ENCODE measurements at places on chromosomes 2 and 18. TPM values are rescaled to one million over a fixed set of nuclear protein-coding genes. Genes with fewer than 3 reads are reported as not detected.

ADAM17 gene
- total RNA-seq = 34.5 TPM

TDRD15 gene
- total RNA-seq = not detected

DNA sequence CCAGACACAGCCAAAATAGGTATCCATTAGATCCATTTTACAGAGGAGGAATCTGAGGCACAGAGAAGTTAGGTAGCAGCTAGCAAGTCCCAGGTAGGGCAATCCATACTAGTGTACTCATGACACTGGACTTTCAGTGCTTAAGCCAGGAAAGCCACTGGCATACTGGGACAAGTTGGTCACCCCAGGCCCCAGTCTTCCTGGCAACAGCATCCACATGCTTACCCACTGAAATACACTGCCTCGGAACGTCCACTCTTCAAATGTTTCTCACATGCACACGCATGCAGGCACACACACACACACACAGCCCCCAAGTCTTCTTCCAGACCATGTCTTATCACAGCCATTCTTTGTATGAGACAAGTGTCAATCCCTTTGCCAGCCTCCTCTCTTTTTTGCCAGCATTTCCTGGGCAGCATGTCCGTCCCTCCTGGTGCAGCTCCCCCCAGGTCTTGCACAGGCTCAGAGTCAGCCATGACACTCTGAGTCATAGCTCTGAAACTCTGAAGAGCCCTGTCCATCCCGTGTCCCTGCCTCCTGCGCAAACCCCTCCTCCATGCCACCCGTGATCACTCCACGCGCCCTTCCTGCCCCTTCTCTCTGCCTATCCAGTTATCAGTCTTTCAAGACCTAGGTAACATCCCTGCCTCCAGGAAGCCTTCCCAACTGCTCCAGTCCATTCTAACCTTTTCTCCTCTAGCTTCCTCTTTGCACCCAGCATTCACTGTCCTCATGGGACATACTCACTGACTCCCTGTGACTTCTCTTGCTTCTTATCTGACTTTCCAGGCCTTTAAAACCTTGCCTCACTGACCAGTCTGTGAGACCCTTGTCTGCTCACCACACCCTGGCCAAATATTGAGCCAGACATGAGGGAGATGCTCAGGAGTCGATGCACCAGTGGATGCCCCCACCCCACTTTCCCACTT, 10.9 kb upstream of the TEX261 start:
- DNase-seq = no peak

G6PC2 gene
- not detected for total RNA-seq

GRCh38 chr2:186590759-186591505, 1.1 kb downstream of the ITGAV start:
- DNase-seq = no peak

DNA sequence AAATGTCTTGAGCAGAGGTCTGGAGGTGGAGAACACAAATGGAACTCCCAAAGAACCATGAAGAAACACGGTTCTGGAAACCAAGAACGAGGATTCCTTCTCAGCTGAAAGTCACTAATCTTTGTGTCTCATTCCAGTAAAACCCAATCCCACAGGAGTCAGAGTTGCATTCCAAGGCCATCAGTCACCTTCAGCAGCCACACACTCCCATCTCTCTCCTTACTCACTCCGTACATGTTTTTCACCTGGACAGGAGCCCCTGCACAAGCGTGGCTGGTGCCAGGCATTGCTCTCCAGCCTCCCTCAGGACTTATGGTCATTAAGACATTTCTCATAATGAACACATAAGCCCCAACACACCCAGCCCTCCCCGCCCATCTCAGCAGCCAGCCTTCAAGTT, 175.4 kb upstream of the SIX2 start:
- no peak for DNase-seq

GRCh38 chr2:133713049-133713580, 144.9 kb upstream of the NCKAP5 start:
- no peak for DNase-seq

- no peak for DNase-seq
These were observed 125.7 kb downstream of the RBMS1 start for GRCh38 chr2:160367887-160368286.

NTSR2 gene
- total RNA-seq = not detected

DNA sequence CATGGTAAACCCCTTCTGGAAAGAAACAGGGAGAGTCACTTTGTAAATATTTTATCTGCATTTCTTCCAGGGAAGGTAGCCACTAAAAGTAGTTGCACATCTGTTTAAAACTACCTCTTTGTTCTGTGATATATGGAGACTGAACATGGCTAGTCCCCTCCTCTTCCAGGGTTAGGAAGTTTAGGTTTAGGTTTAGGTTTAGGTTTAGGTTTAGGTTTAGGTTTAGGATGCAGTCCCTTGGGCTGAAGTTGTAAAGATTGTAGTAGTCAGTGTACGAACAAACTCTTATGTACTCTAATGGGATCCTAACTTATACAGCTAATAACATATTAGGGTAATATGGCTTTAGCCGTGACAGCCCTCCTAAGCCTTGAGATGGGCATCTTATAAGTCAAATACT, 880.2 kb upstream of the TMEFF2 start:
- DNase-seq = no peak

DNA sequence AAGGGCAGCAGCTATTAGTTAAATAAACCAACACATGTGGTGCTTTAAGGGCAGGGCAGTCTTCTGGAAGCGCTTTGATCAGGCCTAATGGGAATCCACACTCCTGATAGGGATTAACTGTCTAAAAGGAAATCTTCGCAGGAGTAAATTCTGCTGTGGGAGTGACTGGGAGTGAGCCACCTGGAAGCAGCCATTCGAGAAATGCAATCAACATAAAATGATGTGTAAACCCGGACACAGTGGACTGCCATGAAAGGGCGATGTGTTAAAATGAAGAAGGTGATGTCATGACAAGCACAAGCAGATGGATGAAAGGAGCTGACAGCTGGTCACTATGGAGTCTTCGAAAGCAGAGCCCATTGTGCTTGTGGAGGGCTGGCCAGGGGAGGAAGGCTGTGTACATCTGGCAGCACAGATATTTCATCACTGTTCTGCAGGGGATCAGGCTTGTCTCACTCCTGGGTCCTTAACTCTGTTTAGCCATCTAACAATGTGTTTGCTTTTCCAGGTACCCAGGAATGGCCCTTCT, 24.8 kb upstream of the GALNT14 start:
- no peak for DNase-seq

DNA sequence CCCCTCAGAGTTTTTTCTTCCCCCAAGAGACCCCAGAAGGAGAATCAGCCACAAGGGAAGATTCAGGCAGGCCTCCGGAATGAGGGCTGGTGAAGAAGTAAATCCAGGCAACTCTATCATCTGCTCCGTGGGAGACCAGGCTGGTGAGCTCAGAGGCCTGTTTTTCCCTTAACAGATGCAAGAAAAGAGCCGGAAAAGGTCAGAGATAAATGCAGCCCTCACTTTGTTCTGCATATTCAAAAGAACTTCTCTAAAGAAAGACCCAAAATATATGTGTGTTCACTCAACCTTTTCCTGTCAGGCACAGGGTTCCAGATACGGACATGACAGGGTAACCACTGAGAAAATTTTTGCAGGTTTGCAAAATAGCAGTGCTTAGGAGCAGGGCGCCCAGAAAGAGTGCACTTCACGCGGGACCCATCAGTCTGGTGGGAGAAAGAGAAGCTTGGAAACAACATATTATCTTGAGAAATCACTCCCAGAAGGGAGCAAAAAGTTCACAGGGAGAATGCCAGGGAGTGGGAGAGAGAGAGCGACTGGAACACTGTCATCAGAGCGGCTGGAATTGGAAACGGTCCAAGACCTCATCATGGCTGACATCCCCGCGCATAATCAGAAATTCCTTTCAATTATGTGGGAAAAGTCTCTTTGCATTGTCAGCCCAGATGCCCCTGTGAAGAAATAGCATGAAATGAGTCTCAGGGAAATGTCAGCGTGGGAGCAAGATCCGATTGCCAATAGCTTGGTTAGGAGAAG, 244.8 kb upstream of the SLC14A2 start:
- DNase-seq = no peak
